Daoy (cell line): ENCODE measurements at places on chromosomes 1 and 21. TPM values are rescaled to one million over a fixed set of nuclear protein-coding genes. Genes with fewer than 3 reads are reported as not detected.

KCNE2 gene
- not detected in 2 replicates for total RNA-seq

CHRNB2 gene
- total RNA-seq, result 0.80 and 1.0 TPM in 2 replicates

SLC37A1 gene
- total RNA-seq, result 10.9 and 23.2 TPM in 2 replicates

RNU1-4 gene
- 306 and 832 TPM in 2 replicates for total RNA-seq

DNA sequence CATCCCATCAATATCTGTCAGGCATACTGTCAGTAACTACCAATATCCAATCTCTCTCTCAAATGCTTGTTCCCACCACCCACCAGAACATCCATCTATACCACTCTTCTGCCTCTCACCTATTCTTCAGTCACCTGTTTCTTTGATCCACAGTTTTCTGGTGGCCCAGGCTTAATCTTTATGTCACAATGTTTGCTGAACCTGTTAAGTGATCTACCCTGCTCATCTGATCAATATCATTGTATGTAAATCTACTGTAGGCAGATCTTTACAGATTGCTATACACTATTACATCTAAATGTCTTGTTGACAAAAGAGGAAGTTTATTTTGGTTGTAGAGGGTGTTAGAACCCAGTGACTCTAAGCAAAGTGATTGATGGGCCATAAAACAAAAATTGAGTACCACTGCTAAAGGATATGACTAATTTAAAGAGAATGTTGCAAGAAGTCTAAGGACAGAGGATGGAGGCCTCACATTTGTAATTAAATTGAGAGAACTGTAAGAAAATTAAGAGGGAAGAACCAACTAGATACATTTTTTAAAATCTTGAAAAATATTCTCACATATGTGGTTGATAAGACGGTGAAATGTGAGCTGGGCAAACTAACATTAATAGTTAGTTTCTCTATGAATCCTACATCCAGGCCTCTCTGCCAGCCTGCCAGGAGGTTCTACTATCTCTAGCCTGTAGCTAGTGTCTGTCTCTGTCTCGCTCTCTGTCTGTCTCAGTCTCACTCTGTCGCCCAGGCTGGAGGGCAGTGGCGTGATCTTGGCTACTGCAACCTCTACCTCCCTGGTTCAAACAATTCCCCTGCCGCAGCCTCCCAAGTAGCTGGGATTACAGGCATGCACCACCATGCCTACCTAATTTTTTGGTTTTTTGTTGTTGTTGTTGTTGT, 34.1 kb downstream of the EGLN1 start:
- no peak for DNase-seq

GRCh38 chr1:97105531-97105930, 383.9 kb downstream of the PTBP2 start:
- no peak for DNase-seq

DNA sequence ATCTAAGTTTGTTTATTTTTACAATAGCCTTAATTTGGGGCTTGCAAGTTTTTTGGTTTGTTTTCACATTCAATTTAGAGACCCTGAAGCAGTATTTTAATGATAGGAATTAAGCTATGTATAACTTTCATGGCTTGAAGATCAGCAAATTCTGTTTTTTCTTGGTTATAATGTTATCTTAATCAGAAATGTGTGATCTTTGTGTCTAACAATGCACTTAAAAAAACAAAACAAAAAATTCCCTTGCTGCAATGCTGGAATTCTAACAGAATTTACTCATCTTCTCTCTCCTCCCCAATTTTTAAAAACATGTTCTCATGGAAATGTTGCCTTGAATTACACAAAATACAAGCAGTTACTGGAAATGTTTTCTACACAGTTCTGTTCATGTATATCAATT, 113.1 kb downstream of the OLFML2B start:
- DNase-seq, result no peak

GRCh38 chr1:219310181-219310728, 136.6 kb downstream of the LYPLAL1 start:
- peak; percentile 19 for DNase-seq

GRCh38 chr21:46009951-46010705, 28.6 kb downstream of the COL6A1 start:
- no peak for DNase-seq

DNA sequence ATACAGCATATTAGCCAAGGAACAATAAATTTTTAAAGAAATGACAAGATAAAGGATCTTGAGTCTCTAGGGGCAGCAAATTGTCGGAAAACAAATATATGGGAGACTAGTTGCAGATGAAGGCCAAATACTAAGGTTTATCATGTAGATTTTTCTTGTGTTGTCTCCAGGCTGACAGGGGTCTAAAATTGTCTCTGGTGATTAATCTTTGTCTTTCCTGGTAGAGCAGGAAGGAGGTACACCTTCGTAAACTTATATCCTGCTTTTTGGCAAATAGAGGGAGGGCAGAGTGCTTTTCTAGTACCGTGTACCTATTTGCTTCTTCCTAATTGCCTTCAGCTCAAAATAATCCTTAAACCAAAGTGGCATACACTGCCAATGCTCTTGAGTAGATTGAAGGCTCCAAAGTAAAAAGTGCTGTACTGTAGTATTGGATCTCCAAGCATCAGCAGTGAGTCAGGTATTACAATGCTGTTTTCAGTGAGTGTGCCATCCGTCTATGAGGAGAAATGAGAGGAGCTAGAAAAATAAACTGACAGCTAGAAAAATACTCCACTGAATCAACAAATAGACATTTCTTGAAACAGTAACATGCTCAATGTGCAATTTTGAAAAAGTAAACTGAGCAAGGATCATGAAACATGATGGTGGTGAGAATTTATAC, 1.8 kb upstream of the LEPR start:
- no peak for DNase-seq

- no peak for DNase-seq
Observed at GRCh38 chr1:206003854-206004800, 932 bp upstream of the RAB7B start.

GRCh38 chr1:60431593-60431992, 358.0 kb upstream of the C1orf87 start:
- DNase-seq, result no peak

DNA sequence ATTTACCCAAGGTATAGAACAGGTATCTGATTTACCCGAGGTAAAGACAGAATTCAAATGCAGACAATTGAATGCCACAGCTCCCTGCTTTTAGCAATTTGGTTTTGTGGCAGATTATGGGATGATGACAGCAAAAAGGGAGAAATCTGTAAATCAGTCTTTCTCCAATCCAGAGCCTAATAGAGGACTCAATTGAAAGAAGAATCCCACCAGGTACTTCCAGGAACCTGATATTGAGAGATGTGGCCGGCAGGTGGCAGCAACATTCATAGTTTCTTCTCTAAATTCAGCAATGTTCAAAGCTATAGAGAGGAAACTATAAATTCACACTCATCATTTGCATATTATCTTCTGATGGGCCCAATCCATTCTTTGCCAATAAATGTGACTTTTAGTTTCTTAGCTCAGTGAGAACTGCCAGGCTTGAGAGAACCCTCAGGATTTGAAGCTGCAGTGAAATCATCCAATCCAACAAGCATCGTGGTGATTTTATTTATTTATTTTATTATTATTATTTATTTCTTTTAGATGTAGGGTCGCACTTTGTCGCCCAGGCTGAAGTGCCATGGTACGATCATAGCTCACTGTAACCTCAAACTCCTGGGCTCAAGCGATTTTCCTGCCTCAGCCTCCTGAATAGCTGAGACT, 9.8 kb upstream of the PHACTR4 start:
- DNase-seq, result peak; percentile 54

DNA sequence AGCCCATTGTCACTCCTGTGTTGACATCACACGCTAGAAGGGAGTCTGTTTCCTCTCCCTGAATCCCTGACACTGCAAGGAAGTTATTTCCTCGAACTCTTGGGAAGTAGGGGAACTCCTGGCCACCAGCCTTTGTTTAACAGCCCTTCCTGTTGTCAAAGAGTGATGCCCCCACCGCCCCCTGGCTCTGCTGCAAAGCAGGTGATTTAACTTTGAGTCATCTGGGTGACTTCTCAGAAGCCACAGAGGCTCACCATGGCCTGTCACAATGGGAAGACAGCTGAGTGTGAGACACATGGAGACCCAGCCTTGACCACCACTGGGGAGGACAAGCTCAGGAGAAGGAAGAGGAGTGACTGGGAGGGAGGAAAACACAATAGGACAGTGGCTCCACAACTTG, 182.8 kb downstream of the PSMG1 start:
- peak; percentile 63 for DNase-seq
